Hematopoietic multipotent progenitor cell treated with erythropoietin and hydrocortisone succinate and interleukin-3 and kit ligand, for 17 days (in vitro differentiated cells): ENCODE measurements at places on chromosomes 12 and 14.

GRCh38 chr14:37088356-37089215, 83.8 kb downstream of the SLC25A21 start:
- DNase-seq: no peak

- DNase-seq: no peak
These were observed 12.4 kb downstream of the CCDC92 start for GRCh38 chr12:123960029-123960735.

DNA sequence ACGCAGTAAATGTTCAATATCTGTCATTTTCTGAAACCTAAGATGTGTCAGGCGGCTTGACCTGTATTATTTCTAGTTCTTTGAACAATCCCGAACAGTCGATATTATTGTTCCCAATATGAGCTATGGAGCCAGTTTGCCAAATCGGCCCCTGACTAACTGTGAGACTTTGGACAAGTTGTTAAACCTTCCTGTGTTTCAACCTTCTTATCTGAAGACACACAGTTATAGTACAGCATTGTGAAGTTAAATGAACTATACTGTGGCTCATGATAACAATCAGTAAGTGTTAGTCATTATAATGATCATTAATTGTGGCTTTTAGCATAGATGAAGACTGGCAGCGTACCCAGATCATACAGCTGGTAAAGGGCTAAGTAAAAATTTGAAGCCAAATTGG, 23.4 kb downstream of the DDX47 start:
- DNase-seq: no peak

GRCh38 chr14:64778104-64778754, 74.0 kb downstream of the PLEKHG3 start:
- DNase-seq: no peak
